ENCODE measurements at places on chromosomes 2 and 18.
A peak's percentile ranks its signal among the peaks of the same experiment; 100 is the strongest.

GRCh38 chr2:24871852-24872333, 48.1 kb downstream of the ADCY3 start:
- DNase-seq, result no peak

DNA sequence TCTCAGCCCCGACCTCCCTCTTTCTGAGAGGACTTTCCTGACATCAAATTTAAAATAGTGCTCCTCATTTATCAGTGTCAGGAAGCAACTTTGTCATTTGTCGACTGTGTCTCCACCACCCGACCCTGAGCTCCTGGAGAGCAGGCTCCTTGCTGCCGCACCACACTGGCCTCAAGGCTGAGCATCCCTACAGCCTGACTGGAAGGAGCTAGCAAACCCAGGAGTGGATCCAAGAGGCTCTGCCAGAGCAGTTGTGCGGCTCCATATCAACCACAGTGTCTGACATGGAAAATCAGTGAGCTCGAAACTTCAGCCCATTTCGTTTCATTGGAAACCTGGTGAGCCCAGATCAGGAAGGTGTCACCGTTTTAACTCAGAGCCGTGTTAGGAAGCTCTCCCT, 125.2 kb downstream of the PTGR3 start:
- DNase-seq, result no peak

- no peak for DNase-seq
These were observed 1004.4 kb upstream of the DDX18 start for GRCh38 chr2:116810071-116810470.

DNA sequence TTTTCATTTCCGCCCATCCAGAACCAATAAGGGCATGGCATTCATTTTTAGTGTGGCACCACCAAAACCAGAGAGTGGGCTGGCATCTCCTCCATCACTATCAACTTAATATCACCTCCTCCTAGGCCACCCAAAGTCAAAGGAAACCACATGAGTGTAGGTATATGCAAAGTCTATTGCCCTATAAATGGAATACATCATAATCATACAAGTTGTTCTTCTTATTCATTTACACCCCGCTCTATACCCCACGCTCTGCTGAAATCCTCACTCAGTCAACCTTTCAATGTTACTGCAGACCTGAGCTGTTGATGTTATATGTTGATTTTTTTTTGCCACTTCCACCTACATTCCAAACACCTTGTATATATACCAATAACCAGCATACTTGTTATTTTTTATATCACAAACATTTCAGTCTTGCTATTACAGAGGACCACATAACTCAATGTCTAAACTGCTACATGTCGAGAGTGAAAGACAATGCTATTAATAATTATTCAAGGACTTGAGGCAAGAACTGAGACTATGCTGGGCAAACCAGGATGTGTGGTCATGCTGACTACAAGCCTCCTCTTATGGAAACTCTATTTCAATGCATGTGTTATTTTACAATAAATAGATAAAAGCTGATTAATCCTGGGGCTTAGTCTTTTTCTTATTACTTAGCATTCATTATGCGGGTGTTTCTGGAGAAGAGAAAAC, 466.5 kb upstream of the ID2 start:
- no peak for DNase-seq

- no peak for DNase-seq
These were observed 88.3 kb downstream of the SOWAHC start for GRCh38 chr2:109702250-109702985.

- peak; percentile 30 for DNase-seq
These were observed 9.9 kb downstream of the MYT1L start for GRCh38 chr2:2321200-2321540.

- DNase-seq, result no peak
These were observed 2.0 kb upstream of the FAM171B start for GRCh38 chr2:186691900-186692299.

DNA sequence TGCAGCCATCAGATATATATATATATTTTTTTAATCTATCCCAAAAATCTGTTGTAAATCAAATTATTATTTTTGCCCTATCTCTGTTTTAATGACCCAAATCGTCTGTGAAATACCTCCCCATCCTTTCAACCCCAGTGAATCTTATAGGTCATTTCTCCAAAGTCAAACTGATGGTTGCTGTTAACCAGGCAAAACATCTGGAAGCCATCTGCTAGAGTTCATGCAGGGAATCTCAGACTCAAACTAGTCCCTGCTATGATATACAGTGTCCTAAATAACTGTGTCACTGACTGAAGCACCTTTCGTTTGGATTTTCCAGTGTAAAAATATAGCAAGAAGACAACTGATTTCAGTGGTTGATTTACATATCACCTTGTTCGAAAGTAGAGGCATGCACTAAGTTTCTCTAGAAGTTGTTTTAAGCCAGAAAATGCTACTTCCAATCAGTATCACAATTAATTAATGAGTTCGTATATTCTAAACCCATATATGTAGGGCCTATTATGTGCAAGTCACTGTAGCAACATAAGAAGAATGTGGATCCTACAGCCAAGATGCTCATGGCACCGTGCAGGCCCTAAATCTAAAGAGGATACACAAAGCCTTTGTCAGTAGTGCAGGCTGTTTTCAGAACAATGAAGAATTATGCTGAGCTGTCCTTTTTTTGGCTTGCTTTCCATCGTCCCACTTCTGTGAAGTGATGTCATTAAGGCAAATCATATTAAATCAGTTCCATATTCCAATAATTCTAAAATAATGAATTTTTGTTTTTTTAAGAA, 566.0 kb downstream of the STK39 start:
- no peak for DNase-seq

DNA sequence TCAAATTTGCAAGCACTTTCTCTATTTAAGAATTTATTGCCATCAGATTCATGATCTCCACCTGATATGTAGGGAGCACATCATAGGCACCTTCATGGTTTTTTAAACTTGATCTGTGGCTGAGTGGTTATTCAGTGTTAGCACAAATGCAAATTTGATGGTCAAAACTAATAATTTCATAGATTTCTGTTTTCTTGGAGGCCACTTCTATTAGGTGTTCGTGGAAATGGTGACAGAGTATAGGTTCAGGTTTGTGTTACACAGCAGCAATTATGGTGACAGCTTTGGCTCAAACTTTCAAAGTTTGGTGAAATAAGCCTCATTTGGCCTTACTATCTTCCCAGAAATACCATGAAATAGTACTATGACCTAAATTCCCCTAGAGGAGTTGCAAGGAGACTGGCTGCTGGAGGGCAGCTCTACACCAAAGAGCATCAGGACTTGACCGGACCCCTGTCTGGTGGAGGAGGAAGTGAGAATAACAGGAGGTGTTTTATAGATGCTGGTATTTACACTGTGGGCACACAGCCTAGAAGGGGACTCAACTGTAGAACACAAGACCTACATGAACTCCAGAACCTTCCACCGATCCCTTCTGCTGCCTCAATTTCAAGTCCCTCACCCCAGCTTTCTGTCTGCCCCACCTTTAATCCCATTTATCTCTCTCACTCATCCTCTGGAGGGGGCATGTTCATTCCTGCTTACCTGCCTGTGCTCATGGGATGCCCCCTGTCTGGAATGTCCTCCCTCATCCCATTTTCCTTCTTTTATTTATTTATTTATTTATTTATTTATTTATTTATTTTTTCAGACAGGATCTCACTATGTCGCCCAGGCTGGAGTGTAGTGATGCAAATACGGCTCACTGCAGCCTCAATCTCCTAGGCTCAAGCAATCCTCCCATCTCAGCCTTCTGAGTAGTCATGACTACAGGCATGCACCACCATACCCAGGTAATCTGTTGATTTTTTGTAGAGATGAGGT, 132.9 kb upstream of the SIX2 start:
- DNase-seq, result no peak

- DNase-seq, result no peak
These were observed 323.5 kb downstream of the AFF3 start for GRCh38 chr2:99818842-99819241.

DNA sequence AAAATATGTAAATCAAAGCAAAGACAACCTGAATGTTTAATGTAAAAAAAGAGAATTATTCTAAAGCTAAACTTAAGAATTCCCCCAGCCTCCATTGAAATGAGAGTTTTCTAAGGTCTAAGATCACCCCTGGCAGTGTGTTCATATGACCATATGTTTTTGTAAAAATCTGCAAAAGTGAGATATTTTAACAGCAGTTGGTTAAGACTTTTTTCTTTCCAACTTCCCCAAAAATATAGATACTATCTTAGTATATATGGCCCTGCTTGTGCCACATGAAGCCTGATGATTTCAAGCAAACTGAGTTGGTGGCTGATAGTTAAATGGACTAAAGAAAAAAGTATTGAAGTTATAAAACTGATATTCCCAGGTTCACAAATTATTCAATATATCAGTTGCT, 35.4 kb downstream of the ZNF804A start:
- no peak for DNase-seq

DNA sequence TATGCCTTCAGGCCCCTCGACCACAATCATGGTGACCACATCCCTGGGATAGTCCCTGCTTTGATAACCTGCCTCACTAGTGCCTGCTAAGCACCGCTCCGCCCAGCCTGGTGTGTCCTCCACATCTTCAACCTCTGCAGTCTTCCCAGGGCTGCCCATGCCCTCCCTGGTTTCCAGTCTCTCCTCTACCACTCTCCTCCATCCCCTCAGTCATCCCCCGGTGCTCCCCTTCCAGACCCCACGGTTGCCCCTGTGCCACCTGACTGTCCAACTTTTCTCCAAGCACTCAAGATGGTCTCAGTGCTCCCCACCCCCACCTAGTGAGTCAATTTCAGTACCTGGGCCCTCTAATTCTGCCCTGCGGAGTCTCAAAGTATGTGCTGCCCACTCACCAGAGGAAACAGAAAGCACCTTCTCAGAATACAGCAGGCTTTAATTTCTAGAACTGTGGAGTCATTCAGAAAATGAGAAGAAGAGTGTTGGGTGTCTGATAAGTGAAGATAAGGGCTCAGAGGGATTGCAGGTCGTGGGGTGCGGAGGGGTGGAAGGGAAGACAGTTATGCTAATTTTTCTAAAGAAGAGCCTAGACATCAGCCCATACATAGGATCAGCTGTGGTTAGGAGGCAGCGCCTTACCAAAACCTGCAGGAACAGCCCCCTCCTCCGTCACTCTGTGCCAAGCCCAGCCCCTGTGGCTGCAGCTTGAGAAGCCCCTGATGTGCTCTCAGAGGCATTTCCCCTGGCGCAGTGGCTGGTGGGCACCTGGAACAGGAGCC, 53.6 kb upstream of the CAB39 start:
- no peak for DNase-seq

DNA sequence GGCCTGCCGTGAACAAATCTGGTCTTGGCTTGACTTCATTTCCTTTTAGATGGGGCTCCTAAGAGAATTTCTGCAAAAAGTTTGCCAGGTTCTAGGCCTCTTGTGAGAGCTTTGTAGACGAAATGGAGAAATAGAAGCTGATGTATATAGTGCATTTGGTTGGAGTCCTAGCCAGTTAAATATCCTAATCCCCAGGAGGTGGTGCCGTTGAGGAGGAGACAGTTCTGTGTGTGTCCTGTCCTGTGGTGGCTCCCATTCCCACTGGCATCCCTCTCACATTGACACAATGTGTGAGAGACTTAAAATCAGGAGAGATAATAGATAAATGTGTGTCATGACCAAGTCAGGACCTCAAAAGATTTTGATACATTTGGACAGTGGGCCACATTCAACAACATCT, 34.6 kb upstream of the DNER start:
- DNase-seq, result no peak

GRCh38 chr18:61935362-61935761, 42.6 kb upstream of the RNF152 start:
- DNase-seq, result no peak

DNA sequence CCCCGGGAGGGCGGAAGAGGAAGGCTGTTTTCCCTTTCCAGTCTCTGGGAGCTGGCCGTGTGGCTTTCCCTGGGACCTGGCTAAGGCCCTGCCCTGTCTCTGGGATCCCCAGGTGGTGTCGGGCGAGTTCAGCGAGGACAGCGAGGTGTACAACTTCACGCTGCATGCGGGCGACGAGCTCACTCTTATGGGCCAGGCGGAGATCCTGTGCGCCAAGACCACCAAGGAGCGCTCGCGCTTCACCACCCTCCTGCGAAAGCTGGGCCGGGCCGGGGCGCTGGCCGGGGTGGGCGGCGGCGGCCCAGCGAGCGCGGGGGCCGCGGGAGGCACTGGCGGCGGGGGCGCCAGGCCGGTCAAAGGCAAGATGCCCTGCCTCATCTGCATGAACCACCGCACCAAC, 11.2 kb downstream of the GAREM2 start:
- no peak for DNase-seq

DNA sequence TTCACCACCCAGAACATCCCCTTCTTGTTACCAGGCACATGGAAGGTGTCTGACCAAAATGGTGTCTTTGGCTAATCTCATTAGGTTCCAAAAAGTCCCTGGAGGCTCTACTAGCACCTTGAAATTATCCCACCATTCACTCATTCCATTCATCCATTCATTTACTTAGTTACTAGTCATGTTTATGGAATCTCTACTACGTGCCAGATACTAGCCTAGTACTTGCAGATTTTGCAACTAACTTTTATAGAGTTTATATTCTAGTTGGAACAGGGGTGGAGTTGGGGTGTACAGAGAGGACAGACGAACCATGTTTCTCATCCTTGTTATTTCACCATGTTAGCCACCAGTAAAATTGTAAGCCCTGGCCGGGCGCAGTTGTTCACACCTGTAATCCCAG, 4.0 kb upstream of the NOP58 start:
- DNase-seq, result no peak

Measured in SK-N-DZ (cell line).